ENCODE measurements at places on chromosomes 12 and 14.
A peak's percentile ranks its signal among the peaks of the same experiment; 100 is the strongest.

DNA sequence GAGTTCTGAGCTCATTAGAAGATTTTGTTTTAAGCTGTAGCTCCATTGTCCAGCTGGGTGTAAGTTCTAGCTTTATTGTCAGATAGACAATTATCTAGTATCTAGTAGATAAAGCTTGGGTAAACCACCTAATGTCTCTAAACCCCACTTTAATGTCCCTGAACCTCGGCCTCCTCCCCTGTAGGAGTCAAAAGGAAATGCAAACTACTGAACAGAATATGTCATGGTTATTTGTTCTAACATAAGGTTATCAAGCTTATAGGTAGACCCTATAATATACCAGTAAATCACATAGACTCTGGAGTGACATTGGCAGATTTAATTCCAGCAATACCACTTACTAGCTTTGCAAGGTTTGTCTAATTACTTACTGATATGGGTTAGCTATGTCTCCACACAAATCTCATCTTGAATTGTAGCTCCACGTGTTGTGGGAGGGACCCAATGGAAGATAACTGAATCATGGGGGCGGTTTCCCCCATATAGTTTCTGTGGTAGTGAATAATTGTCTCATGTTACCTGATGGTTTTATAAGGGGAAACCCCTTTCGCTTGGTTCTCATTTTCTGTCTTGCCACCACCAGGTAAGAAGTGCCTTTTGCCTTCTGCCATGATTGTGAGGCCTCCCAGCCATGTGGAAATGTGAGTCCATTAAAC is 29.4 kb downstream of the BCAT1 start:
- DNase-seq: no peak

GRCh38 chr14:39576736-39577135 is 144.5 kb upstream of the FBXO33 start:
- DNase-seq: no peak

GRCh38 chr14:93085911-93086310 is 29.8 kb downstream of the ITPK1 start:
- no peak for DNase-seq

DNA sequence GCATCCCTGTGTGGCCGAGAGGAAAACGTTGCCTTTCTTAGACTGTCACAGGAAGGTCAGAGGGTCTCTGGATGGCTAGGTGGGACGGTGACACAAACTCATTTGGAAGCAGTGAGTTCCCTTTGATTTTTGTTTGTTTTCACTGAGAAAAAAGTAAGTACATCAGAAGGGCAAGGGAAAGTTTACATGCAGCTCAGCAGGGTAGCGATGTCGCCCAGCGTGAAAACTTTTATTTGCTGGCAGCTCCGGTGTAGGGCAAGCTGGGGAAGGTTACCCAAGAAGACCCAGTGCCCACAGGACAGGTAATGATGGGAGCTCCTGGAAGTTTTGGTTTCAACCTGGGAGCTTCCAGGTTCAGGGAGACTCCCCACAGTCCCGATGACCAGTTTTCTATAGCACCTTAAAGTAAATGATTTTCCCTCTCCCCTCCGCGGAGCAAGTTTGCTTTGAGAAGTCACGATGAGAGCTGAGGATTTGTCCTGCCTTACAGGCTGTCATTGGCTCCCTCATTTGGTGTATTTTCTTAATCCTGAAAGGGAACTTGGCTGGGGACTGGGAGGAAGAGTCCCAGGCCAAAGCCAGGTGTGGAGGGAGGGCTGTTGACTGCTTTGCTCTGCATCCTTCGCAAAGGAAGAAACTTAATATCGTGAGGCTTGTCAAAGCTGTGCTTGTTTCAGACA is 64.7 kb upstream of the ESRRB start:
- DNase-seq: no peak

- DNase-seq: no peak
Measured at GRCh38 chr14:98984027-98984718, 287.8 kb downstream of the BCL11B start.

DNA sequence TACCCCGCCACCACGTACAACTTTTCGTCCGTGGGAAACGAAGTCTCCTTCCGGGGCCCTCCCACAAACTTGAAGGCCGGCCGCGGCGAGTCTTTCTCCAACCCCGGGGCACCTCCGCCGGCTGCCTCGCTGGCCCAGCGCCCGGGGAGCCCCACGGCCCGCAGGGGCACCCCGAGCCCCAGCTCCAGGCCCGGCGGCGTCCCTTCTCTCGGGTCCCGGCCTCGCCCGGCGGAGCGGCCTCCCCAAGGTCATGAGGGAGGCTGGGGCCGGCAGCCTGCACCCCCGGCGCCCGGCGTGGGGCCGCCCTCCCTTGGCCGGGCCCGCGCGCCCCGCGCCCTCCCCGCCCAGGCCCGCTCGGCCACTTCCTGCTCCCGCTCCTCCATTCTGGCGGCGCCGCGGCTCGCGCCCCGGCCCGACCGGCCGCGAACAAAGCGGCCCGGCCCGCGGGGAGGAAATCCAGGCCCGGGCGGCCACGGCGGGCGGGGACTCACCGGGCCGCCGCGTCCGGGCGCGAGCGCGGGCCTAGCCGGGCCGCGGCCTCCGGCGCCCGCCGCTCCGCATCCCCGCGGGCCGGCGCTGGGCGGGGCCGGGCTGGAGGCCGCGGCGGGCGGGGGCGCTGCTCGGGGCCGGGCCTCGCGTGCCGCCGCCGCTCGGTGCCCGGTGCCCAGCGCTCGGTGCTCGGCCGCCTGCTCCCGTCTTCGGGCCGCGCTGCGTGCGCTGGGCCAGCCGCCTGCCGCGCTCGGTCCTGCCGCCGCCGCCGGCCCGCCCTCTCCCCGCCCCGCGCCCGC is at the start of gene AKT1:
TSS of gene AKT1 (minus strand) at position 756 of the 788 bp plus-strand sequence. CDS start 3,105 bp downstream, outside the sequence.
- DNase-seq: no peak

GRCh38 chr12:3750616-3751015 is 2.3 kb downstream of the CRACR2A start:
- no peak for DNase-seq

- DNase-seq: peak; percentile 1
Measured at GRCh38 chr12:21144309-21144708, 13.3 kb downstream of the SLCO1B1 start.

DNA sequence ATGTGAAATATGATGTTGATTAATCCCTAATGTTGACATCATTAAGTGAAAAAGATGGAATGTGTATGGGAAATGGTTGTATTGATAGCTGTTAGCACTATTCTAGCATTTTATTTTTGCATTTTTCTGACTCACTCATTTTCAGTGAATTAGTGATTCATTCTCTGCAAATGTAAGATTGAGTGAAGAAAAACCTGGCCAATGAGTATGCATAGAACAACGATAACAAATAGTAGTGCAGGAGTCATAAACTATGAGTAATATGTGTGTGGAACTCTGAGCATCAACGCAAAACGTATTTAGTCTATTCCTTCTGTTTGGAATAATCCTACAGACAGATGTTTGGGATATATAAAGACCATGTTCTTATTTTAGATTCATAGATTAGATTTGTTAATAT is 76.3 kb upstream of the RTL1 start:
- peak; percentile 65 for DNase-seq

DNA sequence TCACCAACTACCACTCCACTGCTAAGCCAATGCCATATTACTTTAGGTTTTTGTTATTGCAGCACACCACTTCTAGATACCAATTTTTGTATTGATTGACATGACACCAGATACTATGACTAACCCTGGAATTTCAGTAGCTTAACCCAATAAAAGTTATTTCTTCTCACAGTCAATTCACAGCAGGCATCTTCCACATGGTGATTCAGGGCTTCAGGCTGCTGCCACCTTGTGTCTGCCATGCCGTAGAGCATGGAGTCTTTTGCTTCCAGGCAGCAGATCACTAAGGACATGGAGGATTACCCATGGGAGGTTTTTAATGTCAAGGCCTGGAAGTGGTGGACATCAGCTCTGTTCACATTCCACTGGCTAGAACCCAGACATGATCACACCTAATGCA is 56.4 kb upstream of the LTA4H start:
- no peak for DNase-seq

- DNase-seq: no peak
Measured at GRCh38 chr12:65828711-65829339, 4.5 kb downstream of the HMGA2 start.

DNA sequence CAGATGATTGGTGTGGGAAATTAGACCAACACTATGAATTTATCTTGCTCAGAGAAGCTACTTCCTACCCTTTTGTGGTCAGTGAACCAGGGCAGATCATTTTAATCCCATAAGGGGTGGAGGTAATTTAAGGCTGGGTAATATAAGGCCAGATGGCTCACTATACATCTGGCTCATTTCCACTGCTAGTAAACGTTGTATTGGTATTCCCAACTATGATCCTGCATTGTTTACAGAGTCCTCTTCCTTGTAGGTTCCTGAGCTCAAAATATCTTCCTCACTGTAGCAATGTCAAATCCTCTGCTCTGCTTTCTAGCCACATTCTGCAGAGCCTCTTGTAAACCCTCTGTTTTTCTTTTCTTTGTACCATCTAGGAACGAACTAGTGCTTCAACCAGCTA is 93.0 kb upstream of the MGAT4C start:
- DNase-seq: no peak

DNA sequence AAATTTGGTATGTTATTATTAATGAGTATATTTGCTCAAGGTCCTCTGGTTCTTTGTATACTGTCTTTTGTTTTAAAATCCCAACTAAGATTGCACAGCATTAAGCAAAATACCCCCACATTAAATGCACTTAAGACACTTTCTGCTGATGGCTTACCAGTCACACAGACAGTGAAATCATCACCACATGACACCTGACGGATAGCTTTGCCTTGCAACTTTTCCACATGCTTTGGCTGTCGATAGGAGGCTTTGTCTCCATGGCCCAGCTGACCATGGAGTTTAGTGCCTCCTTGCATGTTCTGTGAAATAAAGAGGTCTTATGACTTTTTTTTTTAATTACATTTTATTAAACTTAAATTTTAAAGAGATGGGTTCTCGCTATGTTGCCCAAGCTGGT is 19.7 kb downstream of the NEK9 start:
- DNase-seq: no peak

DNA sequence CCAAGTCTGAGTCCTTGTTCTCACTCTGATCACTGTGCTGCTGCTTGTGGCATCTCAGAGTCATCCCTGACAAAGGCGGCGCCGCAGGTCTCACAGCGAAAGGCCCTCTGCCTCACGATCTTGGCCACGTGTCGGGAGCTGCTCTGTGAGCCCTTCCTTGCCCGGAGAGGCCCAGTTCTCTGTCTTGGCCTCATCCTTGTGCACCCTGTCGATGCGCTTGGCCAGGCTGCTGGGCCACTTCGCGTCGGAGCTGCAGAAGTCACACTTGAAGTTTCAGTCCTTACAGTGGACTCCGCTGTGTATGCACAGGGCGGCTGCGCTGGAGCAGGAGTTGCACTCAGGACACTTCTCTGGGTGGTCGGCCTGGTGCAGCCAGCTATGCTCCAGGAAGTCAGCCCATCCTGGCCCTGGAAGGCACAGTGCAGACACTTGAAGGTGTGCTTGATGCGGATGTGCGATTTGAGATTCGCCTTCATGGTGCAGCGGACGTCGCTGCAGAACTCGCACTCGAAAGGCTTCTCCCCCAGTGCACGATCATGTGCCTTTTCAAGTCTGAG is 36.4 kb upstream of the SAV1 start:
- no peak for DNase-seq

DNA sequence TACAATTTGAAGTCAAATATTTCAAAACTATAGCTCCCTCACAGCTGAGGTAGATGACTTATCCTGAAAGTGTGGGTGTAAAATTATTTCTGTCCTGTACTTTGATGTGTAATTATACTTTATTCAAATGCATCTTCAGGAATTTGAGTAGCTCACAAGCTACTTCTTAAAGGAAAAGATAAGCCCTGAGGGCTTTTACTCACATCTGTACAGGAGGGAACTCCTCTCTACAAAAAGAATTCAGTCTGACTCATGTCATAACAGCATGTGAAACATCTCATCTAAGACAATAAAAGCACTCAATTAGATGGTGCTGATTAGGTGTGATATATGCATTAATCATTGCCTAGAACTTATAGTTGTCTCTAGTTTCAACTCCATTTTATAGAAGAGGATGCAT is 452.0 kb downstream of the PRKD1 start:
- DNase-seq: no peak

GRCh38 chr14:52219488-52220084 is 47.9 kb upstream of the PTGDR start:
- DNase-seq: peak; percentile 64

- DNase-seq: peak; percentile 61
Measured at GRCh38 chr12:53223389-53224060, 8.5 kb downstream of the RARG start.

DNA sequence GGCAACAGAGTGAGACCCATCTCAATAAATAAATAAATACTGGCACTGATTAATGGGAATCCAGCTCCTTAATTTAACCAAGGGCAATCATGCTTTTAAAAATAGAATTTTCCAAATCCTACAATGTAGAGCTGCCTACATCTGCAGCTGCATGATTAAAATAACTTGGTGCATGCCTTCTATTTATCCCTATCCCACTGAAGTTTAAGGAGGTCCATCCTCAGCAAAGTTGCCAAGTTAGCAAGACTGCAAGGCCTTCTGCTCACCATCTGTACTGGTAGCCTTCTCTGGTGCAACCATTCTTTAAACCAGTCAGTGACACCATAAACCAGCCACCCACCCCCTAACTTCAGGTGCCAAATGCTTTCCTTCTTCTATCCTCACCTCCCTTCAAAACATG is 226.1 kb downstream of the ITPR2 start:
- DNase-seq: no peak

GRCh38 chr12:111488271-111488670 is 82.5 kb downstream of the SH2B3 start:
- peak; percentile 58 for DNase-seq

GRCh38 chr14:20723488-20723887 is 22.2 kb upstream of the EDDM3A start:
- DNase-seq: no peak

Data from fibroblast of the aortic adventitia (primary cell).